ENCODE measurements at places on chromosomes 12 and 14.

- DNase-seq = no peak
These were observed 24.0 kb upstream of the TMED10 start for GRCh38 chr14:75200451-75200850.

DNA sequence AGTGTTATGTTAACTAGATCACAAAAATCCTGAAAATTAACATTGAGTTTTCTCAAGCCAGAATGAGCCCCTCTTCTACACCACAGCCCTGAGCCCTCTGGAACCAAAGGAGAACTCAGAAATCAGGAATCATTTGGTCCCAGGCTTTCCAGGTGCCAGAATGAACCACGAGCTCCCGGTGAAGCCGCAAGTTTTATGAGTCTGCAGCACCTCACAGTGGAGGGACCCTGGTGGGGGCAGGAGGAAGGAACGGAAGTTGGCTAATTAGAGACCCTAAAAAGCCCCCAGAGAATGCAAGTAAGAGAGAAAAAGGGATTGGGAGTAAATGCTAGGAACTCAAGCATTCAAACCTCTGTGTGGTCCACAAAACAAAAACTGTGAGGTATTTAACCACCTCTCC, 52.9 kb upstream of the BCL2L14 start:
- DNase-seq = no peak

GRCh38 chr14:93309427-93309966, 23.3 kb downstream of the BTBD7 start:
- no peak for DNase-seq

DNA sequence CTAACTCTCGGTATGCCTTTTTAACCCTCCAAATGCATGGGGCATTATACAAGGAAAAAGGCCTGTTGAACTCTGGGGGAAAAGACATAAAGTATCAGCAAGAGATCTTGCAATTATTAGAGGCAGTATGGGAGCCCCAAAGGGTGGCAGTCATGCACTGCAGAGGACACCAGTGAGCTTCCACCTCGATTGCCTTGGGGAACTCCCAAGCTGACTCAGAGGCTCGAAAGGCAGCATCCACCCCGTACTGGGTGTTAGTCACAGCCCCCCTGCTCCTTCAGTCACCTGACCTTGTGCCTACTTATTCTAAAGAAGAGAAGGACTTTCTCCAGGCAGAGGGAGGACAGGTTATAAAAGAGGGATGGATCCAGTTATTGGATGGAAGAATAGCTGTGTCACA, 781.4 kb upstream of the TMEM132C start:
- DNase-seq = no peak

- DNase-seq = no peak
These were observed 9.9 kb downstream of the DPF3 start for GRCh38 chr14:72883961-72884360.

GRCh38 chr14:58151133-58152013, 640 bp downstream of the ARMH4 start:
- no peak for DNase-seq

GRCh38 chr12:42385326-42385841, 59.4 kb downstream of the PPHLN1 start:
- DNase-seq = no peak

DNA sequence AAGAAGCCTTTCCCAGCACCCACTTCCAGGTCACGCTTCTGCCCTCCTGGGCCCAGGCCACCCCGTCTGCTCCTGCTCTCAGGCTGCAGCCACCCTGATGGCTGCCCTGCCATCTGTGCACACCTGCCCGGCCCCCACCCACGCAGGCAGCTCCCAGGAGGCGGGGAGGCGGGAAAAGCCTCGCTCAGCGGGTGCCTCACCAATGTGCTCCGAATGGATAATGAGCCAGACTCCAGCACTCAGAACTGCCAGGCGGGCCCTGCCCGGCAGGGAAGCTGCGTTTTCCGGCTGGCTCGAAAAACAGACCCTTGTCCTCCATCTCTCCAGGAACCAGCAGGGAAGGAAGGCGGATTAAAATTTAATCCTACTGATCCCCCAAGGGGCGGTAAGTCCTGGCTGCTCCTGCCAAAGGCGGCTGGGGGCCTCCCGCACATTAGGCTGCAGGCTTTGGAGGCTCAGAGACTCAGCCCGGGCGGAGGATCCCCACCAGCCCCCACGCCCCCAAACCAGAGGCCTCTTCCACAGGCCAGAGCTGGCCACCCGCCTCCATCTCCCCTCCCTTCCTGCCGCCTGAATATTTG, 104.0 kb downstream of the NCOR2 start:
- no peak for DNase-seq

- no peak for DNase-seq
These were observed 57.7 kb downstream of the HMGA2 start for GRCh38 chr12:65881965-65882413.

DNA sequence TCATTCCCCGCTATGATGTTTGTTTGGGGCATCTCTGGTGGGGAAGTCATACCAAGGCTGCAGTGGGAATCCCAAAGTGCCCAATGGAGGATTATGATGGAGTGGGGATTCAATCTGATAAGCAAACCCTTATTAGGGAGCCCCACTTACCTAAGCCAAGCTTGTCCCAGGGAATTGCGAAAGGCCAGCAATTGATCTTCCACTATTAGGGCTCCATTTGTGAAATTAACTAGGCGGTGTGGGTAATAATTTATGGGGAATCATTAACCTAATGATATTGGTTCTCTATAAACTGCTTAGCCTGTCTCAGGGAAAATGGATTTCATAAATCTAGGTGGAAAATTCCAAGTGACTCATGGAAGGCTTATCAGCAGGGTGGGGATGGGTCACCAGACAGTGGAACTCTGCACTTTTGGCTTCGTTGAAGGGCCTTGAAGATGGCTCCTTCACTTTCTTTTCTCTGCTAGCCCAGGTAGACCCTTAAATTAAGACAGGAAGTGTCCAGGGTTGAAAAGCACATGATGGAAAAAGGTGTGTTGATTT, 113.0 kb upstream of the WSCD2 start:
- no peak for DNase-seq
